CD4-positive, alpha-beta T cell treated with Interferon gamma for 1 hour (primary cell): ENCODE measurements at places on chromosomes 13 and 19.

DNA sequence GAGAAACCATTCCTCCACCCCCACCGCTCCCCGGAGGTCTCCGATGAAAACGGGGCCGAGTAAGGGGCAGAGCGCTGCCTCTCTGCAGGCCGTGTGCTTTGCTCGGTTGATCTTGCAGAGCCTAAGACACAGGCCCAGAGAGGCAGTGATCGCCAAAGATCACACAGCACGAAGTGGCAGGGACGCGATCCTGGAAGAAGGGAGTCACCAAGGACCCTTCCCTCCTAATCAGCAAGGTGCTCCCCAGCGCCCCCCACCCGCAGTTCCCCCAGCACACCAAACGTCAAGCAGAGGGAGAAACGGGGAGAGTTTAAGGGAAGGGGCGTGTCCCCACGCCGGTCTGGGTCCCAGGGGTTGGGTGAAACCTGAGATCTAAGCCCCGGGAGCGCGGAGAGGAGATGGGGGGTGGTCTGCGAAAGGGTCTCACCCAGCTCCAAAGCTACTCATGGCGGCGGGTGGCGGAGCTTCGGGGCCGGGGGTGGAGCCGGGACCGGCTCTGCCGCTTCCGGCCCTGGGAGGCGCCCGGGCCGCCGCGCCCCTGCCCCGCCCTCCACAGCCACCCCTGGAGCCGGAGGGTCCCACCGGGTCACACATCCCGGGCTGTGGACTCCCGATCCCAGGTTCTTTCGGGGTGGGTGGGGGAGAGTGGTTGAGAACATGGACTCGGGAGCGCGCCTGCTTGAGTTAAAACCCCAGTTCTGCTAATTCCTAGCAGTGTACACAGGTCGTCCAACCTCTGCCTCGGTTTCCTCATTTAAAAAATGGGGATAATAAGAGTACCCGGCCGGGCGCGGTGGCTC, at the start of gene EML2:
Gene EML2 (minus strand): TSS at position 468 of the 800 bp plus-strand sequence. CDS start 21 bp downstream, at position 447.
- peak; percentile 37 for DNase-seq

DNA sequence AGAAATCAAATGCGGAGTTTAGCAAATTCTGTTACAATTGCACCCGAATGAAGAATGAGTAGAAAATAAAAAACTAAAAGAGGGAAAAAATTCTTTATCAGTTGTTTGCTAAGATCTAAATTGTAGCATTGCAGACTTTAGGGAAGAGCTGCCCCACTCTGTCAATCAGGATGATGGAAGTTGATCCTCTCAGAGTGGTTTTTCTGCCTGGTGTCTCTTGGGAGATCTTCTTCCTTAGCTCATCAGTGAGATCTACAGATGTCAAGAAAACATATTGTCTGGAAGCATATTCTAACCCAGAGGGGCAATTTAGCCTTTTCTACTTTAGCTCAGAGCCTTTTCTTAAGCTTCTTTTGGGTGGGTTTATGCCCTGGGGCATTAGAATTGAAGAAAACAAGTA, 223.2 kb upstream of the PCDH17 start:
- DNase-seq: no peak

DNA sequence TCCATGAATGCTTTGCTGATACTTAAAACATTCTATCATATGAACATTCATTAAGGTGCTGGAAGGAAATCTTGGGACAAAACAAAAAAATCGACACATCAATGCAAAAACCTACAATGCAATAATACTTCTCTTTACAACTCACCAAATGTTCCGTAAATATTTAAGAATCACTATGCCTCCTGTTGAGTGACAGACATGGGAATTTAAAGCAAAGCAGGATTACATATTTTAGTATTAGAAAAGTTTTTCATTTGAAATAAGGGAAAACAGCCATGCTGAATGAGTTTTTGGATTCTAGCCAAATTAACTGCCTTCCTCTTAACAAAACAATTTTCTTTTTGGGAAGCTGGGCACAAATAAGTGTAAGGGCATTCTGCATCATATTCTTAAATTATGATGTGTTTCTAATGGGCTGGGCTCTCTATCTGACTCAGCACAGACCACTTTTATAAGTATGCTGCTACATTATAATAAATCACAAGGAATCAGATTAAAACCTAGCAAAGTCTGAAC, 93.7 kb downstream of the RBM26 start:
- DNase-seq: no peak

DNA sequence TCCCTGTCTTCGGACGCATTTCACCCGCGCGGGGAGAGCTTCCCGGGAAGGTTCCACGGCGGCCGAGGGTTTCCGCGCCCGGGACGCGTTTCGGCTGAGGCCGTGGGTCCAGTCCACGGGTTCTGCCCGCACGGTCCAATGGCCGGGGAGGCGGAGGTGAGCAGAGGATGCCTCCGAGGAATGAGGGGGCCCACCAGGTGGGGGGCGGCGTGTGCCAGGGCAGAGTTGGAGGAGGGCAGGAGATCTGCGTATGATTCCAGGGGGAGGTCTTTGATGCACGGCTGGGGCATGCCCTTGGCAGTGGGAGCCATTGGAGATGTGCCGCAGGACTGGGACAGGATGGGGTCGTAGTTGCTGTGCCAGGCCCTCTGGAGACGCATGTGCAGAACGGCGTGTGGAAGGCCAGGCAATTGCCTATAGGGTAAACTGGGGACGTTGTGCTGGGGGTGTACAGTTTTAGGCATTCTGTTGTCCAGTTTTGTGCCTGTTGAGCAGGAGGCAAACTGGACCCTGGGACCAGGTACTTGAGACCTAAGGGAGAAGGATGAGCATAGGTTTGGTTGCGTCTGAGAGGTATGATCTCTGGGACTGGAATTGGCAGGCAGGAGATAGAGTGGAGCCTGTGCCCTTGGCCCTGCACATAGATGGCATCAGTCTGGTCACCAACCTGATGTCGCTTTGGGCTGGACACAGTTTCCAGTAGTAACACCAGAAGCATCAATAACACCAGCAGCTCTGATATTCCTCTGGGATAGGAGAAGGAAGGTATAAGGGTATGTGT, 751 bp downstream of the ZNF584 start:
- no peak for DNase-seq

- DNase-seq: no peak
Observed at GRCh38 chr19:30160426-30160825, 211.8 kb upstream of the ZNF536 start.

DNA sequence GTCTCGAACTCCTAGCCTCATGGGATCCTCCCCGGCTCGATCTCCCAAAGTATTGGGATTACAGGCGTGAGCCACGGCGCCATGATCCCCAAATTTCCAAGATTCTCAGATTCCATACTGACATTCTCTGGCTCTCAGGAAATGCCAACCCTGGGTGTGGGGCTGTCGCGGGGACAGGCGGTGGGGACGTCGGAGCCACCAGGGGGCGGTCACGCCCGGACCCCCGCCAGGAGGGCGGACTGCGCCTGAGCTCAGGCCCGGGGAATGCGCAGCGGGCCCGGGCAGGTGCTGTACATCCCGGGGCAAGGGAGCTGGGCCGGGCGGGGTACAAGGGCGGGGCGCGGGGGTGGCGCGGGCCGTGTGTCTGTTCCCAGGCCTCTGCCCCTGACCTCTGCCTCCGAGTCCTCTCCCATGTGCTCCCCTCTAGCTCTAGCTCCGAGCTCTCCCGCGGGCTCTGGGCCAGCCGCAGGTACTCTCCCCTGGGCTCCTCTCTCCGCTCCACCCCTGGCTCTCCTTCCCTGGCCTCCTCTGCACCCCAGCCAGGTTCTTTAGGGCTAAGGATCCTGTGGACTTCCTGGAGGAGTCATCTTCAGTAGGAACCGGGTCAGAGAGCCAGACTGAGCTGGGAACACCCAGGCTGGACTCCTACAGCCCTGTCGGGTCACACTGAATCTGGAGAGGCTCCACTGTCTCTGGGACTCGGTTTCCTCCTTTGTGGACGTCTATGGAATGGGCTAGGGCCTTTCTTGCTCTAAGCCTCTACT, 2.4 kb downstream of the PPP1R13L start:
- peak; percentile 26 for DNase-seq

GRCh38 chr19:52786078-52786463, 520 bp downstream of the ZNF600 start:
- DNase-seq: no peak

DNA sequence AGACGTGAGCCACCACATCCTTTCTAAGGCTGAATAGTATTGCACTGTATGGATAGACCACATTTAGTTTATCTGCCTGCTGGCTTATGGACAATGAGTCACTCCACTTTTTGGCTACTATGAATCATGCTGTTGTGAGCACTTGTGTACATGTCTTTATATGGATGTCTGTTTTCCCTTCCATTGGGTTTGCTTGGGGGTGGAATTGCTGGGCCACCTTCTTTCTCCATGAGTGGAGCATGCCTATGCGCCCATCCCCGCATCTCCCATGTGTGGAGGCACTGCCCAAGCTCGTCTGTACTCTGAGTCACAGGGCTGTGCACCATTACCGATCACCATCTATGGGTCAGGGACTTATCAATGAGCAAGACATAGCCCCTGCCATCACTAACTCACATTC, 127.2 kb upstream of the GJB6 start:
- DNase-seq: no peak

DNA sequence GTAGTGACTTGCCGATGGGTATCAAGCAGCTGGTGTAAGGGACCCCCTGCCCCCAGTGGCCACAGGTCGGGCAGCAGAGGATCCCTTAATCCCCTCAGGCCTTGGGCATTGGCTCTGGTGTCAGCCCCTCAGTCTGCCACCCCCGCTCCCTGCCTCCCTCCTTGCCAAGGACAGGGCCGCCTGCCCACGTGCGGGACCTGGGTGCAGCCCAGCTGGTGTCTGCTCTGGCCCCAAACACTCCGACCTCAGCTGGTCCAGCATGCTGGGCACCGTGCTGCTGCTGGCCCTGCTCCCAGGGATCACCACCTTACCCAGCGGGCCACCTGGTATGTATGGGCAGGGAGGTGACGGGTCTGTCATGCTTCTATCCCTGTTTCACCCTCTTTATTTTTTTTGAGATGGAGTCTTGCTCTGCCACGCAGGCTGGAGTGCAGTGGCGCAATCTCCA, at the start of gene TGFBR3L:
Gene TGFBR3L (plus strand): TSS at position 233 of the 448 bp plus-strand sequence.
- no peak for DNase-seq
